ENCODE measurements at places on chromosomes 2 and 18.

- H3K36me3 ChIP-seq = no peaks in the 10 kb centered on the region
- no peak overlapping the region for H3K27ac ChIP-seq
- H3K27me3 ChIP-seq = no peaks in the 10 kb centered on the region
These were observed 16.5 kb upstream of the SLC20A1 start for GRCh38 chr2:112629224-112629623.

DNA sequence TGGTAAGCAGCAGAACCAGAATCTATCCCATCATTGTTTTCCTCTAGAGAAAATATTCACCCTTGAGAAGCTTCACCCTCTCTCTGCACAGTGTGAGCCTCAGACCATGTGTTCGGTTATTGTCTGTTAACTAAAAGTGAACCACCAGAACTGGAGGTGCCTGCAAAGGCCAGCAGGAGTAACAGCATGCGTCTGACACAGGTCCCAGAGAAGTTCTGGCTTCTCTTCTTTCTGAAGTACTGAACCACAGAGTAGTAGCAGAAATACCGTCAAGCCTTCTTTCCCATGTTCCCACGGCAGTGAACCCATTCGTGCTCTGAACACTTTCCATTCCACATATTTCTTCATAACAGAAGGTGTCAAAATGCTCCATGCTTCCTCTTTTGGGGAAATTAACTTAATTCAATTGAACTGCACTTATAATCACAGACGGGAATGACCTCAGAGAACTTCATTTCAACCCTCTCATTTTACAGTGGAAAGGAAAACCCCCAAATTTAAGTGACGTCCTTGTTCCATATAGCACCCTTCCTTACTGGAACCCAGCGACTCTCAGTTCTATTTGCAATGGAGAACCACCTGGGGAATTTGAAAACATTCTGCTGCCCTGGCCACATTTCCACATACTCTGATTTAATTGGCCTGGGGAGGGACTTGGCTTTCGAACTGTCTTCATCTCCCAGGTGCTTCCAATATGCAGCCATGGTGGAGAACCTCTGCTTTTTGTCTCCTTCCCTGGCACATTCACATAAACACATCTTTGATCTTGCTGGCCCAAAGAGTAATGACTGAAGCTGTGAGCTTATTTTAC lies 519.1 kb downstream of the RNF144A start:
- H3K36me3 ChIP-seq = no peaks in the 10 kb centered on the region
- no peak overlapping the region for H3K27ac ChIP-seq
- DNase-seq = no peak
- H3K4me1 ChIP-seq = no peaks in the 10 kb centered on the region
- H3K27me3 ChIP-seq = no peaks in the 10 kb centered on the region

- H3K36me3 ChIP-seq = peaks cover 93% of the 10 kb centered on the region
- H3K27me3 ChIP-seq = no peaks in the 10 kb centered on the region
- no peak overlapping the region for H3K27ac ChIP-seq
- H3K4me3 ChIP-seq = no peak overlapping the region
These were observed 131.3 kb downstream of the PRPF40A start for GRCh38 chr2:152585830-152586484.

DNA sequence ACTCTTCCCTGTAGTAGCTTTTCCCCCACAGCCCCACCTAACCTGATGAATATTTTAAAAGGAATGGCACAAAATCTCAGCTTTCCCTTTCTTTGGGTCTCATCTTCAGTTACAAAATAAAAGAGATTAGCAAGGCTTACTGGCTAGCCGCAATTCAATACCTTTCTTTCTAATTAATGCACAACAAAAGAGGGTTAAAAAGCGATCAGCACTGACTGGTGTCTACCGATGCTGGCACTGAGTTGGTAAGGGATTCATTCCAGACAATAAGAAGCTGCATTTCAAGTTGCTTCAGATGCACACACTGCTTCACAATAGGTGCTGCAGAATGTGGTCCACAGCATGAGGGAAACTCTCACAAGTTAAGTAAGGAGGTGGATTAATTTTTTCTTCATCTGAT lies 41.9 kb downstream of the HDHD2 start:
- H3K27me3 ChIP-seq = no peaks in the 10 kb centered on the region
- H3K27ac ChIP-seq = no peak overlapping the region
- peaks cover 4% of the 10 kb centered on the region for H3K36me3 ChIP-seq
- peak; percentile 29 for DNase-seq
- H3K4me1 ChIP-seq = peaks cover 2% of the 10 kb centered on the region

DNA sequence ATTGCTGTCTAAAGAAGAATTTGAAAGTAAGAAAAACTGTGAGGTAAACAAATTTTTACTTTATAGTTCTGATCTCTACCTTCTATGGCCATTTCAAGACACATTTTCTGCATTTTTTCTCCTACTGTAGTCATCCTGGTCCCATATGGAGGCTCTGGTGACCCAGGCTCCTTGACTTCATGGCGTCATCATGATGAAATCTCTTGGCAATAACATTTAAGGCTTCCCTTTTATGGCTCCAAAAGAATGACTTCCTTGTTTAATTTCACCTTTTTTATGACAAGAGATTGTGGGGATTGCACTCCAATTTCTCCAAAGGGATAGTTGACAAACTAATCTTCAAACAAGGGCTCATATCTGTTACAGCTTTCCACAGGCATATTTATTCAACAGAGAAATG lies 143.0 kb upstream of the SCN7A start:
- DNase-seq = no peak
- no peaks in the 10 kb centered on the region for H3K36me3 ChIP-seq
- peaks cover 2% of the 10 kb centered on the region for H3K4me1 ChIP-seq
- no peak overlapping the region for H3K4me3 ChIP-seq

GRCh38 chr2:8840475-8841091 lies 3.2 kb upstream of the KIDINS220 start:
- H3K27me3 ChIP-seq = no peaks in the 10 kb centered on the region
- H3K4me1 ChIP-seq = peaks cover 3% of the 10 kb centered on the region
- no peak for DNase-seq
- H3K36me3 ChIP-seq = no peaks in the 10 kb centered on the region
- no peak overlapping the region for H3K27ac ChIP-seq

DNA sequence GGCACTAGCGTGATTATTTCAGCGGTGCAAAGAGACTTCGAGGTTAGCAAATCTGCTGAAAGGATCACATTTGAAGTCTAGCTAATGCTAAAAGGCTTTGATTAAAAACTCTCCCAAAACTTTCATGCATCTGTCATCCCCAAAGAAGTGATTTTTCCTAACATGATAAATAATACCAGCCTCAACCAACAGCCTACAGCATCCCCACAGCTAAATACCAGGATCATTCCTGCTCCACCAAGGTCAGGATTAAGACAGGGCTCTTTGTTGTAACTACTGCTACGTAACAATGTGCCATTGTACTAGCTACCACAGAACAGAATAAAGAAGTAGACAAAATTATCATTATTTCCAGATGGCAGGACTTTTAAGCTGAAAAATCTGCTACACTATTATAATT lies 1.6 kb downstream of the OR6B3 start:
- no peak overlapping the region for H3K27ac ChIP-seq
- no peaks in the 10 kb centered on the region for H3K27me3 ChIP-seq
- no peaks in the 10 kb centered on the region for H3K36me3 ChIP-seq
- no peak for DNase-seq
- no peaks in the 10 kb centered on the region for H3K4me1 ChIP-seq

DNA sequence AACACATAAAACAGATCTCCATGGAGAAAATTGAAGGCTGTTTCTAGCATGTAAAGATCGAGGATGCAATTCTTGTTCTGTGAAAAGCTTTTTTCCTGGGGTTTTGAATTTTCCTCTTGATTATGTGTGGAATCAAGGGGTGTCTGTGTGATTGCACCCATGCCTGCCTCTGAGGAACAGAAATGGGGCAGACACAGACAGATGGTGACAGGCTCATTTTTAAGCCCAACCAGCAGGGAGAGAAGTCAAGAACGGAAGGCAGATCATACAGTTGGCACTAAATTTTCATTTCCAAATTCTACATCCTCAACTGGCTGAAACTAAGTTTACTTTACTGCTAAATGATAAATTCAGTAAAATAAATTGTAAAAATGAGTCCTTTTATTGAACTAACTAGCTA lies 1037.7 kb upstream of the KLHL29 start:
- no peak overlapping the region for H3K27ac ChIP-seq
- H3K36me3 ChIP-seq = no peaks in the 10 kb centered on the region
- no peak for DNase-seq
- no peaks in the 10 kb centered on the region for H3K4me1 ChIP-seq

- H3K27me3 ChIP-seq = no peaks in the 10 kb centered on the region
- no peaks in the 10 kb centered on the region for H3K36me3 ChIP-seq
- no peaks in the 10 kb centered on the region for H3K4me1 ChIP-seq
- no peak overlapping the region for H3K4me3 ChIP-seq
- H3K27ac ChIP-seq = no peak overlapping the region
- DNase-seq = no peak
These were observed 99.6 kb downstream of the MAP3K20 start for GRCh38 chr2:173175222-173175621.

DNA sequence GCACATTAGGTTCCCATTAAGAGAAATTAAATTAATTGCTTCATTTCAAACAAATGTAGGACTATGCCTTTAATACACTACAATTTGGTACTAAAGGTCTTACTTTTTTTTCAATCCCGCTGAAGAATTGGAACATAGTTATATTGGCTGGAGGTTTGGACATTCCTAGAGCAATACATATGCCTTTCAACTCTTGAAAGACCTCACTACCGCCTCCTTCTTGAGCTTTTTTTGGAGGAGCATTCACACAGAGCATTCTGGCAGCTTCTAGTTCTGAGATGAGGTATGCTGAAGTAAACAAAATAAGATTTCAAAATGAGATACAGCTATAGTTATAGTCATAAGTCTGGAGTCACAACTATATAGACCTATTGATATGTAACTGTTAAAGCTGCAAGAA lies 10.9 kb downstream of the FAM98A start:
- no peaks in the 10 kb centered on the region for H3K4me1 ChIP-seq
- H3K36me3 ChIP-seq = peaks cover 12% of the 10 kb centered on the region
- no peak overlapping the region for H3K27ac ChIP-seq
- H3K4me3 ChIP-seq = no peak overlapping the region

- peak; percentile 6 for DNase-seq
- peak overlapping the region; percentile 95 for H3K27ac ChIP-seq
- peaks cover 9% of the 10 kb centered on the region for H3K4me1 ChIP-seq
- no peaks in the 10 kb centered on the region for H3K36me3 ChIP-seq
- H3K4me3 ChIP-seq = peak overlapping the region; percentile 46
- H3K27me3 ChIP-seq = no peaks in the 10 kb centered on the region
These were observed 412 bp downstream of the GPD2 start for GRCh38 chr2:156436497-156437085.

DNA sequence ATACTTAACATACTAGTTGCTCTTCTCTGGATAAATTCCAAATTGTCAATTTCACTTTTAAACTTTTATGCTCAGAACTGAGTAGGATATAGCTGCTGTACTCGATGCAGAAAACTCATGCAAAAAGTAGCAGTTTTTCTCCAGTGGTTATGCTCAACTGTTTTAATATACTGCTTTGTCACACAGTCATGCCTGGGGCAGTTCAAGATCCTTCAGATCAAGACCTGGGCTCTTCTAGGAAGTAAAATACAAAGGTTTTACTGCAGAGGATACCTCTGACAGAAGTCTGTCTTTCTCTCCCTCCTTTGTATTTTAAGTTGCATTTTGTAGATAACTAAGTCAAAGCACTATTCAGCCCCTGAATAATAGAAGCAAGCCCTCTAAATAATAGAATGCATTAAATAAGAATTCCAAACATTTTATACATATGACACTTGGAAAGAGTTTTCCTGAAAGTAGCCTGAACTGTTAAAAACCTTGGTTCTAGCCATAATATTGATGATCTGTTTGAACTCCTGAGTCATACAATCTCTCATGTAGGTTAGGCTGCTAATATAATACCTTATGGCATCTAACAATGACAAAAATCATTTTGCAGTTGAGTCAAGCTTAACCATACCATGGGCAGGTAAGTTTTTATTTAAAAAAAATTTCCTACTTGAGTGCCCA lies 183.3 kb upstream of the TRIB2 start:
- no peak overlapping the region for H3K27ac ChIP-seq
- H3K4me1 ChIP-seq = peaks cover 6% of the 10 kb centered on the region
- H3K4me3 ChIP-seq = no peak overlapping the region
- H3K36me3 ChIP-seq = no peaks in the 10 kb centered on the region

- no peak for DNase-seq
- no peaks in the 10 kb centered on the region for H3K36me3 ChIP-seq
These were observed 59.2 kb upstream of the SLC5A7 start for GRCh38 chr2:107927034-107927534.

DNA sequence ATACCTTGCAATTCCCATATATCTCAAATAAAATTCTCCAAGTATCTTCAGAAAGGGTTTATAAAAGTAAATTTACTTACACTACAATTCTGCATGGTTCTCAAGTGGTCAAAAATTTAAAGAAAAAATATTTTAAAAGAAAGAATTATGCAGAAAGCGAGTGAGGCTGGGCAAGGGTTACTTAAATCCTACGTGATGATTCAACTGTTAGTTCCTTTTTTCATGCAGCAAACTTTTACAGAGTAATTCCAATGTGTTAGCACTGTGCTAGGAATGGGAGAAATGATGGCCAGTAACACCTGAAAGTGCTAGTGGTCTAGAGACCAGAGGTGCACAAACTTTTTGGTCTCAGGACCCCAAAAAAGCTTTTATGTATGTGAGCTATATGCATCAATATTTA lies 133.4 kb downstream of the ATAD2B start:
- H3K4me3 ChIP-seq = no peak overlapping the region
- no peaks in the 10 kb centered on the region for H3K27me3 ChIP-seq
- H3K36me3 ChIP-seq = no peaks in the 10 kb centered on the region
- no peaks in the 10 kb centered on the region for H3K4me1 ChIP-seq

DNA sequence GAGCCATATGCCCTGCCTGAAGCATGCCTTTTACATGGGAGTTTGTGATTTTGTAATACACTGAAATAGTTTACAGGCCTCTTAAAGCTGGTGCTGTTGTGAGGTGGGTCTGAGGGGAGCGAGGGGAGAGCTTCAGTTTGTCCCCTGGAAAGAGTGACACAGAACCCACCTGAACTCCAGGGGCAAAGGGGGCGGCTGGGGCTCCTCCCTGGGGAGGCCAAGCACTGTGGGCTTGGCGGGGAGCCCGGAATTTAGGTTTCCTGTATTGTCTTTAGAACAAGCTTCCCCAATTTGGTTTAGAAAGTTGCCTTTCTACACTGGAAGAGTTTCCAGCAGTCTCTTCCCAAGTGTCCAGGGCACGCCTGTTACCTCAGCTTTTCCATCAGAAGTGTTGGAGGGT lies 75.7 kb downstream of the VAPA start:
- H3K36me3 ChIP-seq = no peaks in the 10 kb centered on the region
- H3K4me1 ChIP-seq = peaks cover 12% of the 10 kb centered on the region
- H3K4me3 ChIP-seq = no peak overlapping the region
- H3K27ac ChIP-seq = no peak overlapping the region
- H3K27me3 ChIP-seq = no peaks in the 10 kb centered on the region

GRCh38 chr2:100610381-100610831 lies 47.6 kb downstream of the PDCL3 start:
- peak; percentile 48 for DNase-seq
- H3K27me3 ChIP-seq = no peaks in the 10 kb centered on the region
- no peak overlapping the region for H3K27ac ChIP-seq
- no peaks in the 10 kb centered on the region for H3K36me3 ChIP-seq

DNA sequence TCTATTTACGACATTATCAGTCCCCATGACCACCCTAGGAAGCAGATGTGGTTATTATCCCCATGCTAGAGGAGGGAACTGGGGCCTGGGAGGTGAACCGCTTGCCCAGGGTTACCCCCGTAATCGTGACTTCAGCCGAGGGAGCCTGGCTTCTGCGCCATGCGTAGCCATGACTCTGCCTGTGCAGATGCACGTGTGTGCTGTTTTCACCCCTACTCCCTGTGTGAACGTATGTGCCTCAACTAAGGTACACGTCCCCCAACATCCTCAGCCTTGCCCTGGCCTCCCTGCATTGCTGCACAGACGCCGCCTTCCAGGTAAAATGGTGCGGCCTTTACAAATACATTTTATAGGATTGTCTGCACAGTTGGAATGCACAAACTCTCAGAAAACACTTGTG lies 40.2 kb downstream of the LPIN1 start:
- no peak for DNase-seq
- H3K27me3 ChIP-seq = no peaks in the 10 kb centered on the region
- H3K4me3 ChIP-seq = no peak overlapping the region
- H3K27ac ChIP-seq = no peak overlapping the region
- H3K4me1 ChIP-seq = peaks cover 3% of the 10 kb centered on the region

Data from neuronal stem cell (in vitro differentiated cells).